ENCODE measurements at places on chromosomes 6 and 20.

- DNase-seq = no peak
These were observed 2.2 kb downstream of the LEMD2 start for GRCh38 chr6:33786736-33787135.

DNA sequence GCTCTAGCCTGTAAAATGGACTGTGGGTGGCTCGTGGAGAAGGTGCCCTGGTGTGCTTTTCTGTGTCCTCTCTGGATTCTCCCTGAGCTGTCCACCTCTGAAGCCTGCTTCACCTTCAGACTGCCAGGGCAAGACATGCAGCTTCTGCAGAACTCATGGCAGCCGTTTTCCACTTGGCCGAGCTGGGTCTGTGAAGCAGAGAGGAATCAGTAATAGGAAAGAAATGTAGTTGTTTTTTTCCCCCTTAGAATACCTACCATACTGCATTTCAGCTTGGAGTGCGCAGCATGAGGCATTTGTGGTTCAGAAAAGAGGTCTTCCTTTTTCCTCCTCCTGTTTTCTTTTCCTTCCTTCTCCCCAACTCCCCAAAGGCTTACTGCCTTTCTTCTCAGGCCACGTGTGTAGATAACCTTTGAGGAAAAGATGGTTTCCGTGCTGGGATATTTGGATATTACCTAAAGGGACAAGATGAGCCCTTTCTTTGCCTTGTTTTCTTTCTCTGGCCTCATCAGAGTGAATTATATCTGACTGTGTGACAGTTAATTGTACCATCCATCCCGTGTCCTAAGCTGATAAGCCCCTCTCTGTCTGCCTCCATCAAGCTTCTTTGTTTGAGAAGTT, 39.4 kb downstream of the RREB1 start:
- DNase-seq = no peak

GRCh38 chr6:153085239-153085638, 45.8 kb downstream of the RGS17 start:
- no peak for DNase-seq

DNA sequence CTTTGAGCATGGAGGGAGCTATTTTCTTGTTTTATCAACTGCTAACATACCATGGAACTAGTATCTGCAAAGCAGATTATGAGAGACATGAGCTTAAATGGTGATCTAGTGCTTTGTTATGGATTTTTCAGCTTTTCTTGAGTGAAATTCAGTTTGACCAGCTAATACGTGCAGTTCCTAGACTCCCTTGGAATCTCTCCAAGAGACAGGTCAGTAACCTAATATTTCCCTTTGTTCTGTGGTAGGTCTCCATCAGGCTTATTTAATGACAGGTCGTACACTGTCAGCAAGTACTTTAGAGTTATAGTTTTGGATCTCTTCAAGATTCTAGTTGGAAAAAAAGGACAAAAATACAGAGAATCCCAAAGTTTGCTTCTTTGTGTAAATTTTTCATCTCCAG, 43.9 kb downstream of the HDAC2 start:
- DNase-seq = no peak

DNA sequence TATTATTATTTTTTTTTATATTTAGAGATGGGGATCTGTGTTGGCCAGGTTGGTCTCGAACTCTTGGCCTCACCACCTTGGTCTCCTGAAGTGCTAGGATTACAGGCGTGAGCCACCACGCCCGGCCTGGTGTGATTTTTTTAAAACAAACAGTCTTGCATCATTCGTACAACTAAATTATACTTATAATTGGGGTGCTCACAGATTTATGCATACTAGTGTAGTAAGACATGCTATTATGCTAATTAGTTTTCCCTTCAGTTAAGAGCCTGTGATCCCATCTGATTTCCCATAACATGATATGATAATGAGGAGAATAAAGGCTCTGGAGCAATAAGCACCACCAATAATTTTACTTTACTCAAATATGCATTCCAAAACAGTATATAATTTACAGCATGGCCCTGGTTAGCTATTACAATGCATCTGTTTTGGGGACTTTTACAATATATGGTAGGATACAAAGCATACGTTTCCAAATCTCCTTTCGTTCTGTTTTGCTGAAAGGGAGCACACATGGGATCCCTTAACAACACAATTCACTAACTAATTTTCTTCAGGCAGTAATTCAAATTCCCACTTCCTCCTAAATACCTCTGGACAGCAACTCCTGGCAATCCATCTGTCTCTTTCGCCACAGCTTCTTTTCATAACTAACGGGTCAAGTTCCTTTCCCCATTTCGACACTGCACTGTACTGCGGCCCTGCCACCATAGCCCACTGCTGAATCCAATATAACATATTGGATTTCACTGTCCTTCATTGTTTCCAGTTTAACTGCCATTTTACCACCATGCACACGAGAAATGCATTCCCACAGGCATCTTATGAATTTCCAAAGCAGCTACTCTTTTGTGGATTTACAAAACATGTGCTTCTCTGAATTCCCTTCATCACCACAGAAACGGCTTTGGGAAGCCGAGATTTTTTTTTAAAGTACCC, 1.7 kb downstream of the NUDT3 start:
- DNase-seq = no peak

DNA sequence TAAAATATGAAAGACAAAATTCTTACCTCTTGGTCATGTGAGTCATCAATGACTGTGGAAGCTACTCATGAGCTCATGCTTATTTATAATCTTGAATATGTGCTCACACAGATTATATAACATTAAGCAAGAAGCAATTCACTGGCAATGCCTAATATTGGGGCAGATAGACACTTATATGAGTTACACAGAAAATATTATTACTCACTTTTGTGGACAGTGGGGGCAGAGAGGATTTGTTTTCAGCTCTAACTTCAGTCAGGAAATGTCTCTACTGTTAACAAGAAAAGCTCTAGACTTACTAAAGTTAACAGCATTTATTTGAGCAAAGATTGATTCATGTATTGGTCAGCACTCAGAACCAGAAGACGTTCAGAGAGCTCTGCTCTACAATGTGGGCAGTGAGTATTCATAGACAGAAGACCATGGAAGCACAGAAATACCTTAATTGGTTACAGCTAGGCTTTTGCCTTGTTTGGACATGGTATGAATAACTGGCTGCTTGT, 85.8 kb upstream of the AHI1 start:
- no peak for DNase-seq

DNA sequence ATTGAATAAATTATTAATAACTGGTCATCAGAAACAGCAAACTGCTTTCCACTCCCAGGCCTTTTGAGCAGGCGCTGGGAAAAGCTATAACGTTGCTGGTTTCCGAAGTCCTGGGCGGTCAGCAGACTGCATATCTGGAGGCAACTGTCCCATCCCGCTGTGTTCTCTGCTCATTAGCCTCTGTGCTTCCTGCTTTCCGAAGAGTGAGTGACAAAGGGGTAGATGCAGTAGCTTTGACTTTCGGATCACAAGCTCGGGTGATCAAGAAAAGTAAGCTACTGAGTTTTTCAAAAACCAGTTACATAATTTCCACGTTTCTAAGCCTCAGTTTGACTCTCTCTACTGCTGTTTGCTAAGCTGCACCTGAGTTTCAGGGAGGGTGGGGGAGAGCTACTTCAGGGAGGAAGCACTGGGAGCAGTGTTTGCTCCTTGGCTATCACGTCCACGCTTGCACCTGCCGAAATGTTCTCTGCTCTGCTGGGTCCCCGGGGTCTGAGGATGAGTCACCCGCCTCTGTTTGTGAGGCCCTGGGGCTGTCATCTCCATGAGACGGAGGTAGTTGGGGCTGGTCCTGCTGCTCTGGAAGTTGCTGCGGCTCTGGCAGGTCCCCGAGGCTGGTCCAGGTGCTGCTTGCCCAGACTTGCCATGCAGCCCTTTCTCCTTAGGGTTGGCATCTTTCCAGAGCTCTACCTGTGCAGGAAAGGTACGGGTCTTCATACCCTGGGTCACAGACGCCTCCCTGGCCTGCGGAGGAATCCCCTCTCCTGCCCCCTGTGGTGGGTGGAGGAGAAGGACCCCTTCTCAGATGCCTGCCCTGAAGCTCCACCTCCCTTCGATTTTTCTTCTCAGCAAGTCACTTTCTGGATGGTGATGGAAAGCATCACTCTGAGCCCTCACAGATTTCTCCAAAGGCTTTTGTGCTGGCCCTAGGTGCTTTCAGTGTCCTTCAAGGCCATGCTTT, 220.0 kb downstream of the QKI start:
- no peak for DNase-seq

DNA sequence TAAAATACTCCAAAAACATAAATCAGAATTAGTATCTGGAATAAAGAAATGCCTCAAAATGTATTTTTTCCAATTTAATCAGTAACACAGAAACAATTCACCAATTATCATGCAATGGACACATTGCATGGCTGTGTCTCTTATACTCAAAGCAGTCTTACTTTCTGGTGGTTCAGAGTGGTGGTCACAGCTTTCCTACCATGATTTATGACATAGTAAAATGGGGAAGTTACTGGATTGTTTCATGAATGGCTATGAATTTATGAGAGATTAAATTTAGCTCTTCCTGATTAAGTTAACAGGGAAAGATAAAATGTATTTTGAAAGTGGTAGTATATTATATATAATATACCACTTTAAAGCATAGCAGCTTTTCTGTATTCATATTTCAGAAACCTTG, 331.5 kb upstream of the MAP3K7 start:
- no peak for DNase-seq

DNA sequence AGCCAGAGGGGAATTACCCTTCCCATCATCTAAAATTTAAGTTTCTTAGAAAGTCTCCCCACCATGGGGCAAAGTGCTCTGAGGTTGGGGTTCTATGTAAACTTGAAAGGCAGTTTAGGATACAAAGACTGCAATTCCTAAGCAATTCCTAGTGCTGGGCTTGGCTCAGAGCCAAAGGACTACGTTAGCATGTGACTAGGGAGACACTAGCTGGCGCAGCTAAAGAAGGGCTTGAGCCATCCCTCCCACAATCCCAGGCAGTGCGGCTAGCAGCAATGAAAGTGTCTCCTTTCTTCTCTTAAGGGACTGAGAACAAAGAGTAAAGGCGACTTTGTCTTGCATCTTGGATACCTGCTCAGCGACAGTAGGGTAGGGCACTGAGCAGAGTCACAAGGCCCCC, 306.6 kb upstream of the FKBP1C start:
- DNase-seq = no peak

DNA sequence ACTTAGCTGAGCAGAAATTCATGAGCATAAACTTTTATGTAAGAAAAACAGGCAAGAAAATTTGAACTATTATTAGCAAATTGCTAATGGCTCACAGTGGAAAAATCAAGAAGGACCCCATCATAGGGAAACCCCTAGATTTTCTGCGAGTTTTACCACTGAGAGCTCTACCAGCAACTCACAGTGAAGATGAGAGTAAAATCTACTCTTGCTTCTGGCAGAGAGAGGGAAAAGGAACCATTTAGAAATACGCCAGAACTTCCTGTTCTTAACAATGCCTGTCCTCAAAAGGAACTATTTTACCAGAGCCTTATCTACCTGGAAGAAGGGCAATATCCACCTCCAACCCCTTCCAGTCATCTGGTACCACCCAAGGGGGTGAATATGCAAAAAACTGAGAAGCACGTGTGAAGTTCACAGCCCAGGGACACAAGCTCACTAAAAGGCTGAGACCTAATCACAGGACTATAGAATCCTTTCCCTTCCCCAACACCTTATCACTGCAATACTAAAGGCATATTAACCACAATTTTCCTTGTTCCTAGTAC, 34.4 kb upstream of the ASF1A start:
- no peak for DNase-seq

DNA sequence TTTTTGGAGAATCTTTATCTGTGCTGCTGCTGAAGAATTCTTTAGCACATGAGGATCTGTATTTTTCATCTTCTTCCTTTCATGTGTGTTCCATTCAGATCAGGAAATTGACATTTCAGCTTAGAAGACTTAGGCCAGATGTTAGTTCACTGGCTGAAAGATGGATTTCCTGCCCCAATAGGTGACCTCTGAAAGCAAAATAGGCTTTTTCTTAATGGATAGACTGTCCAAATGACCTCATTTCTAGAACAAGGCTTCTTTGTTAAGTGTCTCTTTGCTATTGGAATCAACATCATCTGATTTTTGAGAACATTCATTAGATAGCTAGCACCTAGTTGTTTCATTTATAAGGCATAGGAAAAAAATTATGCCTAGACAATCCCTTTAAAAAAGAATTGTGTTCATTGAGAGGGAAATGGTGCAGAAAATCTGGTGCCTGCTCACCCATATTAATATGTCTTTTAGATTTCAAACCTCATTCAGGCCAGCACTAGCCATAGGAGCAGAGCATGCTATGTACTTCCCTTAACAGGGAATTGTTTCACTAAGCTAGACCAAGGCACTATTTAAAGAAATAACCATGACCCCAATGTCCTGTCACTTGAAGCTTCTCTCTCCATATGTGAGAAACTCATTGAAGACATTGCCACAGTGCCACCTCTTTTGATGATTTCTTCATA, 13.6 kb upstream of the SASH1 start:
- DNase-seq = no peak

DNA sequence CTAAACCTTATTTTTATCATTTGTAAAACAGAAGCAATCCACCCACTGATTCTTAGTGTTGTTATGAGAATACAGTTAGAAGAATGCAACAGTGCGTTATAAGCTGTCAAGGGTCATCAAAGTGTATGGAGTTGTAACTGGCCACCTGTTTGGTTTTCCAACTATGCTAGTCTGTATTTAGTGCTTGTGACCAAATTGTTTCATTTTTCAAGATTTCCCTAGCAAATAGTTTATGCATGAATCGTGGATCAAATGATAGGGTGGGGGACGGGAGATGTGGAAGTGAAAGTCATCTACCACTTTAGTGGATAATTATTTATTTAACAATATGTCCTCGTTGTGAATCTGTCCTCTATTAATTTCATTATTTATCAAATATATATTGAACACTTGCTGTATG, 175.4 kb upstream of the HDDC2 start:
- no peak for DNase-seq

GRCh38 chr6:89508755-89509563, 76.0 kb downstream of the ANKRD6 start:
- DNase-seq = no peak

DNA sequence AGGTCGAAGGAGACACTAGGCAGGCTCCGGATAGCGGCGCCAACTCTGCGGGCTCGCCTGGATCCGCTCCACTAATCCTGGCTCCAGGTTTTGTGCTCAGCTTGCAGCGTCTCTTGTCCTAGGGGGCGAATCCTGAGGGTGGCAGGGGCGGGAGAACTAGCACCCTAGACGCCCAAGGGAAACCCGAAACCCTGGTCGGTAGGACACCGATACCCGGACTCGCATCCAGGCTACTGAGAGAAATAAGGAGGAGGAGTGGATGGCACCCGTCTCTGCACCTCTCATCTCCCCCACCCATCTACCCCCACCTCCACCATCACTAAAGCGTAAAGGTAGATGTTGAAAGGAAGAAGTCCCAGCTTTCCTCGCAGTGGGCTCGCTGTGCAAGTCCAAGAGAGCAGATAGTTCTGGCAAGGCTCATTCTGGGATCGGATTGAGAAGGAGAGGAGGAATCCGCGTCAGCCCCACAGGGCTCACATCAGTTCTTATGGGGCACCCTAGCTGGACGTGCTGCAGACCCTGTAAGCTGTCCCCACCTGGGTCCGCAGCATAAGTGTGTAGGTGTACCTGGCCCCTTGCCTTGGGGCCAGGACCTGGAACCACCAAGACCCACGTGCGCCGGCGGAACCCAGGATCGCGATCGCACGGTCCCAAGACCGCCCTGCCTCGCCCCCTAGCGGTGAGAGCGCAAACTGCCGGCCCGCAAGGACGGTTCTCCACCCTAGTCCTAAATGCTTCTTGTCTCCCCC, 6.9 kb downstream of the SLC32A1 start:
- DNase-seq = peak; percentile 60

Data from activated effector memory CD4-positive, alpha-beta T cell treated with Interleukin-2 at 50 U/mL for 16 hours (primary cell).